ENCODE measurements at places on chromosomes 7 and 10. TPM values are rescaled to one million over a fixed set of nuclear protein-coding genes. Genes with fewer than 3 reads are reported as not detected.

The NRCAM gene
- total RNA-seq, result 3.2 TPM

The WAC gene
- total RNA-seq, result 102 TPM

The MMP21 gene
- not detected for total RNA-seq

The ASIC3 gene
- total RNA-seq, result 3.7 TPM

The TAS2R41 gene
- total RNA-seq, result not detected

The FAM24B gene
- 9.0 TPM for total RNA-seq

The INSYN2A gene
- total RNA-seq, result not detected

The SKIDA1 gene
- 0.36 TPM for total RNA-seq

The ZNF786 gene
- total RNA-seq, result 4.0 TPM

The C10orf71 gene
- not detected for total RNA-seq

The UPK3B gene
- total RNA-seq, result not detected

The VCL gene
- total RNA-seq, result 16.9 TPM

The CTAGE8 gene
- 0.85 TPM for total RNA-seq

The CTAGE4 gene
- 1.6 TPM for total RNA-seq

The CTBP2 gene
- 0.60 TPM for total RNA-seq

The CFAP70 gene
- 0.51 TPM for total RNA-seq

The PAPOLB gene
- total RNA-seq, result not detected

The DUS4L gene
- 17.9 TPM for total RNA-seq

The HABP2 gene
- not detected for total RNA-seq

The SEMA3E gene
- total RNA-seq, result not detected

The PNLIPRP1 gene
- total RNA-seq, result not detected

The NRG3 gene
- total RNA-seq, result not detected

The LDB3 gene
- total RNA-seq, result 0.09 TPM

The CYP3A4 gene
- total RNA-seq, result not detected

The CALN1 gene
- total RNA-seq, result 0.16 TPM

The LYZL1 gene
- not detected for total RNA-seq

The SPDYE5 gene
- total RNA-seq, result not detected

The IL15RA gene
- total RNA-seq, result 25.1 TPM

The HHEX gene
- 0.58 TPM for total RNA-seq

The CLDN12 gene
- 4.3 TPM for total RNA-seq

The PLCE1 gene
- total RNA-seq, result not detected

The USP54 gene
- total RNA-seq, result 4.6 TPM

The CTNNA3 gene
- total RNA-seq, result not detected

The ITGB8 gene
- total RNA-seq, result not detected

The CPVL gene
- total RNA-seq, result not detected

The PNLIPRP2 gene
- not detected for total RNA-seq
